RCC 7860 (cell line): ENCODE measurements at places on chromosomes 16 and 17.

DNA sequence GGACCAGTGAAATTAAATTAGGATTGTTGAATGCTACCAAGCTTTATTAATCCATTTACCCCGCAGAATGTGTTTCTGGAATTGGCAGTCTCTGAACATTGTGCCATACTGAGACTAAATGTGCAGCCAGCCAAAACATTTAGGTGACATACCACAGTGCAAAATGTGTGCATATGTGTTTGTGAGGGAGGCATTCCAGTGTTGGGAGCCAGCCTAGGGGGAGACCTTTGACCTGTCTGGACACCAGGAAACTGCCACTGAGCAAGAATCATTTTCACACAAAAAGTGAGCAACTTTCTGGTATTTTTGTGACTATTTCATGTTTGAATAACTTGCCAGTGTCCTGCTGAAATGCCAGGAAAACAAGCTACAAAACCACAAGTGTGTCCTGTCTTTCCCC is 64.7 kb upstream of the SLC12A3 start:
- peak; percentile 76 for DNase-seq

DNA sequence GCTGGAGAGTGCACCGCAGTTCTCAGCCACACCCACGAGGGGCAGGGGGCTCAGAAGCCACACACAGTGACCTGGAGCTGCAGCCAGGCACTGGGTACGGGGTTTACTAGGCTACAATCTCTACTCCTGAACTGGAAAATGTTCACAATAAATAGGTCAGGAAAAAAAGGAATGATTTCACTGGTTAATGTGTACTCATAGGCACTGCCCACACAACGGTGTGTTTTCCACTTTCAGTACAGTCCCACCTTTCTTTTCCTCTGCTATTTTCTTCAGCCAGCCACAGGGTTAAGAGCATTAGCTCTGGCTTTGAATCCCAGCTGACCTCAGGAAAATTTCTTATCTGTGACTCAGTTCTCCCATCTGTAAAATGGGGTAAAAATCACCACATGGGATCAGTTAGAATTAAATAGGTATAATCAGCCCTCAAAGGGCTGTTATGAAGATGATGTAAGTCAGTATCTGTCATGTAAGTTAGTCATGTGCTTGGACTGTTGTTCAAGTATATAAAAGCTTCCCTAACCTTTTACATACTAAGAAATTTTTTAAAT is 35.7 kb downstream of the ZCCHC14 start:
- peak; percentile 90 for DNase-seq

DNA sequence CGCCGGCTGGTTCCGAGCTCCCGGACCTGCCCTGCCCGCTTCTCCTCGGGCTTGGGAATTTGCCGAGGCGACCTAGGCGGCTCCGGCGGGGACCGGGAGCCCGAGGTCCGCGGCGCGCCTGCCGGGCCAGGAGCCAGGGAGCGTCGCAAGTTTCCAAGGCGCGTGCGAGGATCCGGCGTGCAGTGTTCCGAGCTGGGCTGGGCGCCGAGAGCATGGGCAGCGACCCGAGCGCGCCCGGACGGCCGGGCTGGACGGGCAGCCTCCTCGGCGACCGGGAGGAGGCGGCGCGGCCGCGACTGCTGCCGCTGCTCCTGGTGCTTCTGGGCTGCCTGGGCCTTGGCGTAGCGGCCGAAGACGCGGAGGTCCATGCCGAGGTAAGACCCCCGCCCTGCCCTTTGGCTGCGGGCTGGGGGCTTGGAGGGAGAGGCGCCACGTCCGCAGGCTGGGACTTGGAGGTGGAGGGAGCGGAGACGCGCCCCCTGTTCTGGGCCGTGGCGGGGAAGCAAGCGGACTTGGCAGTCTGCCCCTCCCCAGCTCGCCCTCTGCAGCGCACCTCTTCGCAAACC is 668 bp downstream of the MMP15 start:
- no peak for DNase-seq

DNA sequence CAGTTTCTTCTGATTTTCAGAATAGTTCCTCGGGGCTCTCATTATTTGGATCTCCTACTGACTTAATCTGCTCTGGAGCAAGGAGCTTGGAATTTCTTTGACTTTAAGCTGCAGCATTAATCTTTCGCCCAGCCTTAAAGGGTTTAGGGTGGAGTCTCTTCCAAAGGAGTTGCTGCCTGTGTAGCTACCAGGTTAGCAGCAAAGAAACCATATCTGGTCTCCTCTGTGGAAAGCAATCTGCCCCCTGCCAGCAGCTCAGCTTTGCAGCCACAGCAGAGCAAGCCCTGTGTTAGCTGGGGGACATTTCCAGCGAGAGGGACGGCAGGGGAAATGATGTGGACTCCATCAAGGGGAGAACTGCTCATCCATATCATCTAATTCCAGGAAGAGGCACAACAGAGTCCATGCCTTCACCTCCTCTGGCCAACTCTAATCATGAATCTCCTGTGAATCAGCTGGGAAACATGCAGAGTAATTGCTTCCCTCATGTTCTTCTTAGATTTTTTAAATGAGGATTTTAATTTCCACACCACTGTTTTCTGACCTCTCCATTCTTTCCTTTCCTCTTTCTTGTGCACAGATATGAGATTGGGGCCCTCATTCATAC is 827.6 kb upstream of the CA10 start:
- no peak for DNase-seq

GRCh38 chr16:78784771-78785170 is 685.3 kb downstream of the WWOX start:
- no peak for DNase-seq

- peak; percentile 98 for DNase-seq
Observed at GRCh38 chr17:8173056-8173870, 2.9 kb downstream of the TMEM107 start.

DNA sequence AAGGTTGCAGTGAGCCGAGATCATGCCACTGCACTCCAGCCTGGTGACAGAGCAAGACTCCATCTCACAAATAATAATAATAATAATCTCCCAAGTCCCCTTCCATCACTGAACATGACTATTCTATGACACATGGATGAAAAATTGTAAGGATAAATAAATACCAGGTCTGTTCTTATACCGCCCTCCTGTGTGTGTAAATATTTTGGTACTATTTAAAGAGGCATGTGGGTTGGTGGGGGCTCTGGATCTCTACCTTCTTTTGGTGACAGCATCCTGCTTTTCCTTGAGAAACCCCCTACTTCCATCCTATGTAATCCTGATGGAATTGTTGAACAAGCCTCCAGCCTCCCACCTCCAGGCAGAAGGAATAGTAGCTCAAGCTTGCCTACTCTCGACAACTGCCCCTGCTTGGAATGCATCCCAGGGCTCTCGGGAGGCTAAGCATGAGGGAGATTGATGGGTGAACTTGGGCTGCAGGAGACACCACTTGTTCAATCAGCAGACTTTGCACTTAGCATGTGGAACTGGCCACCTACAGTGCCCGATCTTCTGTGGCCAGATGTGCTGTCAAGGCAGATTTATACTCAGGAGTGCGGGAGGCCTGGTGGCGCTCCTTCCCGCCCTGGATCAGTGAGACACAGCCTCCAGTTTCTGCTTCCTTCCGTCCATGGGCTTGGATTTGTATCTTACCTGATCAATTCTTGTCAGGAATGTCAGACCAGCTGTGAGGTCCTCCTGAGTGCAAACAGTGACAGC is 287.4 kb downstream of the SLC39A11 start:
- no peak for DNase-seq

DNA sequence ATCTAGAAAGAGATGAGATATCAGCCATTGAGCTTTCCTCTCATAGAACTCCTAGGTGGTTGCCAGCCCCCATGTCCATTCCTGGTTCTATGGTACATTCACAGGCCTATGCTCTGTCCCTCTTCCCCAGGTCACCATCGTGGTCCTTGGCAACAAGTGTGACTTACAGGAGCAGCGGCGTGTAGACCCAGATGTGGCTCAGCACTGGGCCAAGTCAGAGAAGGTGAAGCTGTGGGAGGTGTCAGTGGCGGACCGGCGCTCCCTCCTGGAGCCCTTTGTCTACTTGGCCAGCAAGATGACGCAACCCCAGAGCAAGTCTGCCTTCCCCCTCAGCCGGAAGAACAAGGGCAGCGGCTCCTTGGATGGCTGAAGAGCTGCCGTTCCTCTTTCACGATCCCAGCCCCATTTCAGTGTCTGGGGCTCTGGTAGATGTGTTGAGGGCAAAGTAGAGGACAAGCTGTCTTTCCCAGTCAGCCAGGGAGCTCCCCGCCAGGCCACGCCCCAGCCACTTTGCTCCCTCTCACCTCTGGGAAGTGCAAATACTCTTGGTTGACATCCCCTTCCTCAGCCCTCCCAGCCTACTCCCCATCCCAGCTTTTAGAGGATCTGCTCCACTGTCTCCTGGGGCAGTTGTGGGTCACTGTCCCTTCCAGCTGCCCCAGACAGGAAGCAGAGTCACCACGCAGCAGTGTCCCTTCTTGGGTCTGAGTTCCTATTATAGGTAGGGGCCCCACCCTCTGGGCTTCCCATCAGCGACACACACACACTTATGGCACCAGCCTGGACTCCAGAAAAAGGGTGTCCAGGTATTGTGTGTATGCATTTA is 3.8 kb downstream of the NKIRAS2 start:
- DNase-seq = no peak

DNA sequence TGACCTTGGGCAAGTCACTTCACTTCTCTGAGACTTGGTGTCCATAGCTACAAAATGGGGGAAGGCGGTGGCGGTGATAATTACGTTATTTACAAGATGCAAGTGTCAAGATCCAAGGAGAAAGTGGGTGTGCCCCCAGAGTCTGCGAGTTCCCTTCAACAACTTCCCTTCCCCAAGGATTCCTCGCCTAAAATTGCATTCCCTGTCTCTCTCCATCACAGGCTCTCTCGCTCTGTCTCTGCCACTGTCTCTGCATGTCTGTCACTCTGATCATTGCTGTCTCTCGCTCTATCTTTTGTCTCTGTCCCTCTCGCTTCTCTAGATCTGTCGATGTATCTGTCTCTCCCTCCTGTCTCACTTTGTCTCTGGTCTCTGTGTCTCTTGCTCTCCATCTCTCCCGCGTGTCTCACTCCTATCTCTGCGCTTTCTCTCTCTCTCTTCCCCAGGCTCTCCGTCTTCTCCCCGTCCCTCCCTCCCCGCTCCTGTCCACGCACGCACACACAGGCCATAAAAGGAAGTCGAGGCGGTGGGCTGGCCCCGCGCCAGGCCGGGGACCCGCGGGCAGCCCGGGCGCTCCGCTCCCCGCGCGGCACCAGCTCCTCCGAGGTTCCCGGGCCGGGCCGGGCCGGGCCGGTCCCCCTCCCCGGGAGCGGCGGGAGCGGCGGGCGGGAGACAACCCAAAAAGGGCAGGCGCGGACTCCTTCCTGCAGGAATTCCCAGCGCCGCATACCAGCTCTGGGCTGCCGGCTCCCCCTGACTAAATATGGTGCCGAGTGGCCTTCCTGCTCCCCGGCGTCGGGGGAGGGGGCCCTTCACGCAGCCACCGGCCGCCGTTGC is 1.1 kb upstream of the MYH11 start:
- no peak for DNase-seq

DNA sequence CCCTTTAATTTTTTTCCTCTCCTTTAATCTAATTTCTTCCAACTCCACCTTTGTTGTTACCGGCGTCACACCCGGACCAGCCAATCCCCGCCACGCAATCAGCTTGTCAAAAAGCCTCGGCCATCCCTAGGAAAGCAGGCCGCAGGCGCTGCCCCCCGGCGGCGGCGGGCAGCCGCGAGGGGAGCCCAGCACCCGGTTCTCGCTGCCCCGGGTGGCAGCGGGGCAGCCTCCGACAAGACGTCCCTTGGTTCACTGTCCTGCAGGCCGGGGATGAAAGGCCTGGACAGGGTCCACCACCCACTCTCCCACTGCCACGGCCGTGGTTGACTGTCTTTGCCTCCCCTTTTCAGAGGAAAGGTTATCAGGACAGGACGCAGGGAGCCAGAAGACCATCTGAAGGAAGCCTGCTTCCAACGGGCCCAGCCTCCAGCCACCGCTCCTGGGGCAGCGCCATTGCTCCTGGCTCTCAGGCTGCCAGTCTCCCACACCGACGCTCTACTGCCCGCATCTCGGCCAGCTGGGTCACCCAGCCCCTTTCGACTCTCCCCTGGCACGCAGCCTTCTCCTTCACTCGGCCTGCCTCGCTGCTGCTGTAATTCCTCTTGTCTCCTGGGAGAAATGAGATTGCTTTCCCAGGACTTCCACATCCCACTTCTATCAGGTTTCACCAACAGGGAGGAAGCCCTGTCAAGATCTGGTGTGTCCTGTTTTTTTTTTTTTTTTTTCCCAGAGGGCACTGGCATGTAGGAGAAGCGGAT is 2.8 kb upstream of the UBTF start:
- DNase-seq = peak; percentile 61

- no peak for DNase-seq
Observed at GRCh38 chr17:17841601-17842025, 4.8 kb upstream of the SREBF1 start.

DNA sequence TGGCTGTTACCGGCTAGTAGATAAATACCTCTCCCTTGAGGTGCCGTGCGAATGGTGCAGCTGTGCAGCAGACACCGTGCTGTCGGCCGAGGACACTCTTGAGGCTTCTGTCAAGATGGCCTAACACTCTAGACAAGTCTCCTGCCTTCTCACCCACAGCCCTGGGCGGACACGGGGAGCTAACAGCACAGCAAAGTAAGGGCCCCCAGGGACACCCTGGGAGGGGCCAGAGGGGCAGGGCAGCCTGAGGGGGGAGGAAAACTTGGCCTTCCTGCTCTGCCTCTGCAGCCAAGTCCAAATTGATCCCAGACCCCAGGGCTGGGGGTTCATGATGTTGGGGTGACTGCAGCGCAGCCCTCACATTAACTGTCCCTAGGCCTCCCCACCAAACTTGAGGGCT is 210.2 kb downstream of the RPTOR start:
- DNase-seq = no peak

- DNase-seq = no peak
Observed at GRCh38 chr17:2222901-2223616, 80.5 kb downstream of the SMG6 start.

GRCh38 chr16:5581908-5582307 is 484.3 kb upstream of the EEF2KMT start:
- DNase-seq = no peak

GRCh38 chr17:14741491-14741890 is 440.6 kb downstream of the HS3ST3B1 start:
- DNase-seq = no peak

- DNase-seq = no peak
Observed at GRCh38 chr17:7856011-7856810, 1.1 kb downstream of the NAA38 start.

DNA sequence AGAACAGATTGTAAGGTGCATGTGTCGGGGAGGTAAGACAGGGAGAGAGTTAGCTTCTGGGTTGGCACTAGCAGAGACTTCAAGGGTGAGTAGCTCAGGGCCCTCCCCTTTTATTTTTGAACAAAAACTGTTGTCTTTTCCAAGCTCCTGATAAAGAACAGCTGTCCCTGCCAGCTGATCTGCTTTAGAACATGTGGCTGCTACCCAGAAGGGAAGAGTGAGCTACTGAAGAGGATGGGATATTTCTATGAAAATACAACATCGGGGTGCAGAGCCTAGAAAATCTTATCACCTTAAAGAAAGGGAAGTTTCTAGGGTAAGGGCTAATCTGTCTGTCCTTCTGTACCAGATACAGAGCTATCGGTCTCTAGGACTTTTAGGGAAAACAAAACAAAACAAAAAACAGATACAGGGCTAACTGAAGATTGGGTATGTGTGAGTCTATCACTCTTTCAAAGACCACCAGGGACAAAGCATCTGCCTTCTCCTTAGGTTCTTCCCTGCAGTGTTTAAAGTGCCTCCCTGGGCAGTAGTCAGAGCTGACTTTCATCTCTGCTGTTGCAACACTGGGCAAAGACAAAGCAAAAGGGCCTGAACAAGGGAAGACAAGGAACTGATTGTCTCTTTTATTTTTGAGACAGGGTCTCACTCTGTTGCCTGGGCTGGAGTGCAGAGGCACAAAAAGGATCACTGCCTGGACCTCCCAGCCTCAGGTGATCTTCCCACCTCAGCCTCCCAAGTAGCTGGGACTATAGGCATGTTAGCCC is 5.0 kb upstream of the DHRS13 start:
- no peak for DNase-seq

- no peak for DNase-seq
Observed at GRCh38 chr16:11743308-11744074, 834 bp upstream of the TXNDC11 start.
